HuH-7 (cell line): ENCODE measurements at places on chromosomes 7 and 10.

GRCh38 chr10:124150189-124150806 lies 56.9 kb upstream of the CHST15 start:
- no peak for DNase-seq

DNA sequence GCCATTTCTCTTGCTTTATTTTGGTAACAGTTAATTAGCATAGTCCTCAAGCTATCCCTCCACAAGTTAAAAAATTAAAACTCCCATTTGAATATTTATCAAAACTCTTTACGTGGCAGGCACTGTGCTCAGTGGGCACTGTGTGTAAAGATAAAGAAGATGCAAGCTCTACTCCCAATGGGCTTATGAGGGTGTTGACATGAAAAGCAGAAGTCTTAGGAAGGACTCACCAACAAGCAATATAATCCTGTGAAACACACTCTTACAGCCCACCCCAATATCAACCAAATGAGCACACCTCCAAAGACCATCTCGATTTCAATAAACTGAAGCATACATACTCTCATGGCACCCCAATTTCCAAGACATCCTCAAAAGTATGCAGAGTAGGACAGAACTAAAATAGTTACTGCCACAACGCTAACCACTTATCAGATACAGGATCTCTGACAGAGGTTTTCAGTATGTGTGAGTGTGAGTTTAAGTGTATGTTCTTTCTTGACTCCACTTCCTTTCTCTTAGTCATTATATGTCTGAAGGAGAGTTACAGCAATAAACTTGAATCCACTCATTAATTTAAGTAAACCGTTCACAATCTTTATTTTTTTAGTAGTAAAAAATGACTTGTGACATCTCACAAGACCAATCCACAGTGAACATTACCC lies 120.0 kb downstream of the PDE1C start:
- DNase-seq = no peak

- DNase-seq = no peak
Measured at GRCh38 chr7:132187869-132188789, 388.1 kb downstream of the PLXNA4 start.

- no peak for DNase-seq
Measured at GRCh38 chr10:73855413-73855812, 18.9 kb downstream of the CAMK2G start.
